D341Med (cell line): ENCODE measurements at places on chromosomes 1 and 21.

GRCh38 chr1:240467895-240468294 lies 144.1 kb downstream of the GREM2 start:
- no peak for DNase-seq

DNA sequence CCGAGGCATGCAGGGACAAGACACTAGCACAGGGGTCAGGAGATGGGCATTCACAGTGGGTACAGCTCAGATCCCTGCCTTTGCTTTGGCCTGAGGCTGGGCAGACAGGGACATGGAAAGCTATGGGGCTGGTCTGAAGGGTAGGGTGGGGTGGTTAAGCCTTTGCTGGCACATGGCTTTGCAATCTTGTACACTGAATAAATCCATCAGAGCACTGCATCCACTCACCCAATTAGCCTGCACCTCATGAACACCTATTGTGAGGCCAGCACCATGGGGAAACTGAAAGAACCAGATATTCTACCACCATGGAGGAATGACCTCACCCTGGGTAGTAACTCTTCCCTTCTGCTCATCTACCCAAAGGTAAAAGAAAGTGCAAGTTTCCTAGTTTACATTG lies 199.6 kb upstream of the LMO4 start:
- DNase-seq, result no peak

GRCh38 chr1:235923466-235924021 lies 56.8 kb upstream of the LYST start:
- no peak for DNase-seq

DNA sequence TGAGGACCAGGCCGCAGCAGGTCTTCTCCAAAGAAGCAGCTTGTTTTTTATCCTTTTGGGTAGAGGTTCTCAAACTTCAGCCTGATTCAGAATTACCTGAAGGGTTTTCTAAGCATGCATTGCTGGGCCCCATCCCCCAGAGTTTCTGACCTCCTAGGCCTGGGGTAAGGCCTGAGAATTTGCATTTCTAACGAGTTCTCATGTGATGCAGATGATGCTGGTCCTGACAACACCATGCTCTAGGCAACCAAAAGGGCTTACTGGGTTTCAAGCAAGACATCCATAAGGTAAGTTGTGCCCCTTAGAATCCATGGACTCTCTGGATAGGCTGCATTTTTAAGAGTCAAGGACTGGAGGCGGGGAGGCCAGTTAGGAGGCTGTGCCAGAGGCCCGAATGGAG lies 295.1 kb downstream of the HHIPL2 start:
- DNase-seq, result no peak

- no peak for DNase-seq
Measured at GRCh38 chr1:202844259-202844658, 33.5 kb downstream of the PCAT6 start.

- no peak for DNase-seq
Measured at GRCh38 chr21:34112316-34113033, 39.1 kb downstream of the MRPS6 start.

GRCh38 chr1:205191622-205192021 lies 19.9 kb downstream of the DSTYK start:
- peak; percentile 77 for DNase-seq

DNA sequence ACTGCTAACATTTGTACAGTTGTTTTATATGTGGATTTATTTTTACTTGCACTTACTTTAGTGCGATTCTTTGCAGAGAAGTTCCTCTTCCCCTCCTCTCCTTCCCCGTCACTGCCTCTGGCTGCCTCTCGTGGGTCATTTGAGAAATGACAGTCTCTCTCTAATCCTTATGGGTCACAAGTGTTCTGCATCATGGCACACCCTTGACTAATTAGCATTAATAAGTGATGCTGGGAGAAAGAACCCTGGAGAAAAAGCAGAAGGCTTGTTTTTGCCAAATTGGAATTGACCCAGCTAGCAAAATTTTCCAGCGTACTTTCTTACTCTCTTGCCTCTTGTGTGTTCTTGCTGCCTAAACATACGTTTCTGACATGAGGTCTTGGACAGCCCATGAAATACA lies 301.2 kb downstream of the DUSP10 start:
- no peak for DNase-seq

DNA sequence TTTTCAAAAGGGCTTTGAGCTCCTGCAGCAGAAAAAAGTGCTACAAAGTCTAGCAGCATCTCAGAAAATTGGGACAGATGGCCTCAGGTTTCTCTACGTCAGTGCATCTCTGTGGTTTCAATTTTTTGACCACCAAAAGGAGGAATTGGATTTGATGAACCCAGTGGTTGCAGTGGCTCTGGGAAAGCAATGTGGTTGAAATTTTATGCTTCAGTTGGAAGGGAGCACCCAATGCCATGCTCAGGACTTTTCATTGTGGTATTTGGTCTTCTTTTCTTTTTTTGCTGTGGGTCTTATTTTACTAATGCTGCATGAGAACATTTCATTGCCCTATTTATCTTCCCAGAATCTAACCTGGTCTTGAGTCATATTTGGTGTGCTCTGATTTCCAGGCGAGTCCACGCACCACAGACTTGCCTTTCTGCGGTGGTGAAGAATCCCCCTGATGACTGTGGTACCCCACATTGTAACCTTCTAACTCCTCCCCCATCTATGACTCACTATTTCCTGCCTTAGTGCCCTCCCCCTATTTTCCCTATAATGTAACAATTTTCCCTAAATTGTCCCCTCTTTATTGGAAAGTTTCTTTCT lies 56.7 kb downstream of the S1PR1 start:
- no peak for DNase-seq

DNA sequence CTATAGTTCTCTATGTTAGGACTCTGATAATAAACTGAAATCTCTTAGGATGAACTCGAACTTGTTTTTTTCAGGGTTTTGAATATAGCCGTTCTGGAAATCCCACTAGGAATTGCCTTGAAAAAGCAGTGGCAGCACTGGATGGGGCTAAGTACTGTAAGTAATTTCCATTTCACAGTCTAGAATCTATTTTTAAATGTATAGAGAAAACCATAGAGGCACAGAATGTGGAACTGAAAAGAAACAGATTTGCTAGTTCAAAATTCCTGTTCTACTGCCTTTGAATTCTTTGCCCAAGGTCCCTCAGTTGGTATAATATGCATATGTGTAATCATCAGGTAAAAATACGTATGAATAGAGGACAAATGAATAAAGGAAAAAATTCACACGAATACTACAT lies 4.8 kb downstream of the CTH start:
- DNase-seq, result no peak

- DNase-seq, result no peak
Measured at GRCh38 chr1:182185136-182185535, 123.6 kb upstream of the ZNF648 start.

GRCh38 chr1:219405531-219406331 lies 207.2 kb downstream of the ZC3H11B start:
- DNase-seq, result no peak

DNA sequence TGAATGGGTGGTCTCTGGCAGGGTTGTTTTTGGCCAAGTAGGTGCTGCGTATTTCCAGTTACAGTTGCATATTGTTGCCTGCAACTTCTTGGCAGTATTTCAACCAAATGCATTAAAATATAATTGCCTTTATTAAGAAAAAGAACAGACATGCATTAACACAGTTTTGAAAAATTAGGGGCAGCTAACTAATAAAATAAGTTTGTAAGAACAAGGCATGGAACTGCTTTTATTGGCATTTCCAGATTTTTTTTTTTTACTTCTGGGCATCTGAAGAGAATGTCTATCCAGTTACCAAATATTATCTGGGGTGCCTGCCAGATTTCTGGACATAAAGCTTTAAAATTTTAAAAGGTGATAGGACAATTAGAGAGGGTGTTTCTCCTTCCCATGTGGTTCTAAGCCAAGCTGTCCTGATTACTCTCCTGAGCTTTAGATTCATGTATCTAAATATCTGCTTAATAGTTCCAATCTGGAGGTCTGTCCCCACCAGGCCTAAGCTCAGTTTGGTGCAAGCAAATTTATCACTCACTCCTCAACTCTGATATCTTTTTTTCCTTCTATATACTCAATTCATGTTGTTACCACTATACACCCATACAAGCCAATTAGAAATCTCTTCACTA lies 553.3 kb upstream of the USP24 start:
- DNase-seq, result no peak

GRCh38 chr1:198253259-198253658 lies 96.5 kb downstream of the NEK7 start:
- no peak for DNase-seq

- DNase-seq, result no peak
Measured at GRCh38 chr1:165317612-165318011, 38.9 kb downstream of the LMX1A start.

DNA sequence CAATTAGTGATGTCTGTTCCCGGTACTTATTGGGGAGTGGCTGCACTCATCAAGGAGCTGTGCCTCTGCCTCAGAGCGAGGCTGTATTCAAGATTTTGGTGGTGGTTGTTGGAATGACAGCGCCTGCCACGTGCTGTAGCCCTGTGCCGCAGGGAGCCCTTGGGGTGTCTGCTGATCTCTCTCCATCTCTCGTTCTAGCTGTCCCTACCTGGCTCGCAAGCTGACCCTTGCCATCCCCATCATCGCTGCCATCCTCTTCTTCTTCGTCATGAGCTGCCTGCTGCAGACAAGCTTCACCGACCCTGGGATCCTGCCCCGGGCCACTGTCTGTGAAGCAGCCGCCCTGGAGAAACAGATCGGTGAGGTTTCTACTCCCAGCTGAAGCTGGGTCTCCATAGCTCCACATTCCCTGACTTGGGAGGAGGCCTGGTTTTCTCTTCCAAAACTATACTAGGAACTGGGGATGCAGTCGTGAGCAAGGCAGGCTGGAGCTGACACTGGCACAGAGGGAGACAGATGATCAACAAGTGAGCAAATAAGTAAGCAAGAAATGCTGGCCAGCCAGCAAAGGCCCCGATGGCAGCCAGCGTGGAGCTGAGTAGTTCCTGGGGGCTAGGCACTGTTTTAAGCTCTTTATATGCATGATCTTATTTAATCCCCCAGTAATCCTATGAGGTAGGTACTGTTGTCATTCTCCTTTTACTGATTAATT lies 5.9 kb downstream of the ZDHHC18 start:
- DNase-seq, result peak; percentile 75

DNA sequence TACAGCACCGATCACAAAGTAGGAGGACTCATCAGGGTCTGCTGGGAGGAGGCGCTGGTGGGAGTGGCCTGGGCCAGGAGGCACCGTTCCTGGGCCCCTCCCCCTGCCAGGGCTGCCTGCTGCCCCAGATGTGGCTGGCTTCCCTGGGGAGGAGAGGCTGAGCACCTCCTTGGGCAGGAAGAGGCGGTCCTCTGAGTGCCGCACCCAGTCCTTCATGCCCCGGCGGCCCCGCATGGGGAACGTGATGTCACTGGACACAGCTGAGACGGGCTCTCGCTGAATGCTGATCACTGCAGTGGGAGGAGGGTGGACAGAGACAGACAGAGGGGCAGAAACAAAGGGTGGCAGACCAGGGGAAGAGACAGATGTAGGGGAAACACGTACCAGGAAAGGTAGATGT lies 24.8 kb downstream of the ADGRB2 start:
- no peak for DNase-seq

GRCh38 chr1:194225821-194226220 lies 1039.4 kb upstream of the B3GALT2 start:
- DNase-seq, result no peak

- DNase-seq, result no peak
Measured at GRCh38 chr1:51345300-51345687, 14.9 kb upstream of the TTC39A start.

DNA sequence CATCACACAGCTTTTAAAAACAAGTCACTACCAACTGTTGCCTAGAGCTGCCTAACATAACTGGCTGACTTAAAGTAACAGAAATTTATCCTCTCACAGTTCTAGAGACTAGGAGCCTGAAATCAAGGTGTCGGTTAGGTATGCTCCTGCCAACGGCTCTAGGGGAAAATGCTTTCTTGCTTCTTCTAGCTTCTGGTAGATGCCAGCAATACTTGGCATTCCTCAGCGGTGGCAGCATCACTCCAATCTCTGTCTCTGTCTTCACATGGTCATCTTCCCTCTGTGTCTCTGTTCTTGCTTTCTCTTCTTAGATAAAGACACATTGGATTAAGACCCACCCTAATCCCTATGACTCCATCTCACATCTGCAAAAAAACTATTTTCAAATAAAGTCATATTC lies 51.5 kb downstream of the DMRTA2 start:
- no peak for DNase-seq

GRCh38 chr1:197342669-197343068 lies 74.6 kb downstream of the CRB1 start:
- DNase-seq, result no peak

DNA sequence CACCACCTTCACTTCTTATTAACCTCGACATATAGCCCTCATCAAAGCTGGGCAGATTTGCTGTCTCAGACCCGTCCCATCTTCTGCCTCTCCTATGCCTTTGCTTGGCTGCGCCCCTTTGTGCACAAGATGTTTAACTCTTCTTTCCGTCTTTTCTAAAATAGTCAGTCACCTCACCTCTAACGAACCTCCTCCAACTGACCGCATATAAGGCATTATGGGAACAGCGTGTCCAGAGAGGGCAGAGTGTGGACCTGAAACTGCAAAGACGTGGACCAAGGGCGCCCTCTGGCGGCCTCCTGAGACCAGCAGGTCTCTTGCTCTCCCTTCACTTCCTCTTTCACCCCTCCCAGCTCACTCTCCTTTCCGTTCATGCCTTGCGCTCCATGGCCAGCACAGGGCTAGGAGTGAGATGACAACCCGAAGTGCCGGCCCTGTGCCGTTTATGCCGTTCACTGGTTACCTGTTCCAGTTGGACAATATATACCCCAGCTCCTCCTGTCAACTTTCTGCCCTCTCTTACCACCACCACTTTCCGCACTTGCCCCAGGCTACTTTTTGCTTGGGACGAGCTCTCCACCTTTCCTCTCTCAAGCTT lies 2.5 kb upstream of the METTL25B start:
- DNase-seq, result peak; percentile 85

DNA sequence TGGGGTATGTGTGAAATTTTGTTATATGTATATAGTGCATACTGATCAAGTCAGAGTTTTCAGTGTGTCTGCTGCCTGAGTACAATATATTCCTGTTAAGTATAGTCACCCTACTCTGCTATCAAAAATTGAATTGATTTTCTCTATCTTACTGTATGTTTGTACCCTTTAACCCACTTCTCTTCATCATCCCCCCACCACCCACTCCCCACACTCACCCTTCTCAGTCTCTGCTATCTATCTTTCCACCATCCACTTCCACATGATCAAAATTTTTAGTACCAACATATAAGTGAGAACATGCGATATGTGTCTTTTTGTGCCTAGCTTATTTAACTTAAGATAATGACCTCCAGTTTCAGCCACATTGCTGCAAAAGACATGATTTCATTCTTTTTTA lies 4.2 kb downstream of the LY9 start:
- no peak for DNase-seq

- no peak for DNase-seq
Measured at GRCh38 chr21:38337793-38338192, 81.0 kb downstream of the KCNJ15 start.

DNA sequence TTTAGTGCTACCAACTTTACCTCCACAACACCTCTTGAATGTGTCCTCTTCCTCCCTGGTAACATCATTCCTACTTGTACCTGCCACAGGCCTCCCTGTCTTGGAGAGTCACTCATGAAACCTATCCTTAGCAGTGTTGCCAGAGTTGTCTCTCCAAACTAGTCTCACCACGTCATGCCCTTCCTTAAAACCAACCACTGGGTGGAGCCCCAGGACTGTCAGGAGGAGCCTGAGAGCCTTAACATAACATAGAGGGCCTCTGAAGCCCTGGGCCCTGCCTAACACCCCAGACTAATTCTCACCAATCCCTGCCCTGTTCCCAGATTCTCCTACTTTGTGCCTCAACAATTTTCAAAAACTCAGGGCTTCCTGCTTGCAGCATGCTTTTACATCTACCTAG lies 65.3 kb downstream of the ZNF697 start:
- peak; percentile 36 for DNase-seq
